ENCODE measurements at places on chromosomes 13 and 19. TPM values are rescaled to one million over a fixed set of nuclear protein-coding genes. Genes with fewer than 3 reads are reported as not detected.

- no peak for DNase-seq
Observed at GRCh38 chr19:38020311-38020710, 113.3 kb downstream of the SIPA1L3 start.

DNA sequence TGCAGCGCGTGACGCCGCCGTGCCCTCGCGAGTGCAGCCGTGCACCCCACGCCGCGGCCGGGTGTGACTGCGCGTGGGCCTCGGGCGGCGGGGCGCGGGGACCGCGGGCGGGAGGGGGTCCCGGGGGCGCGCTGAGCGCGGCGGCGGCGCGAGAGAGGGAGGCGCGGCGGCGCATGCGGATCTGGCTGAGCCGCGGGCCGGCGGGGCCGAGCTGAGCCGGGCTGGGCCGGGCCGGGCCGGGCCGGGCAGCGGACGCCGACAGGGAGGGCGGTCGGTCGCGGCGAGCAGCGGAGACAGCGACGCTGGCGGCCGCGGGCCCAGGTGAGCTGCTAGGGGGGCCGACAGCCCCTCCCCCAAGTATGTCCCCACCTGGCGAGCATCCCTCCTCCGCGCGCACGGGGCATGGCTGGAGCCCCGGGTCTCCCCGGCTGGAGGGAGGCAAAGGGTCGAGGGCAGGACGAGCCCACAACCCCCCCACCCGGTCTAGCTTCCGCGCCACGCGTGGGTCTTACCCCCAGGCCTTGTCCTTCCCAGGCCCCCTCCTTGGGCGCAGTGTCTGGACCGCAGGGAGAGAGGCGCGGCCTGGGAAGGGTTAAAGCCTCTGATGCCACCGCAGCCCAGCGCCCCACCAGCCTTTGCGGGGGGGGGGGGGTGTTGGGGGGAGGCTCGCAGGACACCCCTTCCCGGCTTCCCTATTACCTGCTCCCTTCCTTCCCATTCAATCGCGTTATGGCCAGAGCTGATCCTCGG is at the start of gene SPTBN4:
Gene SPTBN4, plus strand, starts transcription at position 17 of the 750 bp plus-strand sequence. CDS start 5,621 bp downstream, outside the sequence.
- peak; percentile 33 for DNase-seq

- DNase-seq, result no peak
Observed at GRCh38 chr13:107157271-107157670, 589.3 kb upstream of the ARGLU1 start.

DNA sequence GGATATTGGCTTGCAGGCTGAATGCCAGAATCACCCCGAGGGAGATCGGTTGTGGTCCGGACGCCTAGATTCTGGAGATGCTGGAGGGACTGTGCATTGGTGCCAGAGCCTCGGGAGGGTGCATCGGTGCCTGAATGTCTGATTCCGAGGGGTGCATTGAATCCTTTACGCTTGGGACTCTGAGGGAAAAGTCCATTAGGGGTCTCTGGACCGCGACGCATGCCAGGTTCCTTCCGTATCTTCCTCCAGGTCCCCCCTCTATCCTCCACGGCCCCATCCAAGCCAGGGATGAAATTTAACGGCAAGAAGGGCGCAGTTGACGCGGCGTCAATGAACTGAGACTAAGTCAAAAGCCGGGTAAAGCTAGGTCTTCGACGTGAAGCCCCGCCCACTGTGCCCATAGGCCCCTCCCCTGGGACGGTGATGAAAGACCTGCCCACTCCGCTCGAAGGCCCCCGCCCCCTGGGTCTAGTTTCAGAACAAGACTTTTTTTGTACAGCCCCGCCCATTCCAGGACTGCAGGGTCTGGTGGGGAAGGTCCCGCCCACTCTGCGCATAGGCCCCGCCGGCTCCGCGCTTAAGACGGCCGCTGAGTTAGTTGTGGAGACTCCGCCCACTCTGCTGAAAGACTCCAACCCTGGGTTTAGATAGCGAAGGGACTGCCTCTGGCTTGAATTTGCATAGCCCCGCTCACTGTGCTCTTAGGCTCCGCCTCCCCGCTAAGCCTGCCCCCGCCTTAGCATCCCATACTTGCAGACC is 737 bp downstream of the ZNF575 start:
- DNase-seq, result peak; percentile 98

GRCh38 chr19:1523412-1524286 is at the start of gene PLK5:
TSS of gene PLK5 (plus strand) at chr19:1524077. CDS start at chr19:1526997, 2,920 bp downstream.
- DNase-seq, result peak; percentile 56

DNA sequence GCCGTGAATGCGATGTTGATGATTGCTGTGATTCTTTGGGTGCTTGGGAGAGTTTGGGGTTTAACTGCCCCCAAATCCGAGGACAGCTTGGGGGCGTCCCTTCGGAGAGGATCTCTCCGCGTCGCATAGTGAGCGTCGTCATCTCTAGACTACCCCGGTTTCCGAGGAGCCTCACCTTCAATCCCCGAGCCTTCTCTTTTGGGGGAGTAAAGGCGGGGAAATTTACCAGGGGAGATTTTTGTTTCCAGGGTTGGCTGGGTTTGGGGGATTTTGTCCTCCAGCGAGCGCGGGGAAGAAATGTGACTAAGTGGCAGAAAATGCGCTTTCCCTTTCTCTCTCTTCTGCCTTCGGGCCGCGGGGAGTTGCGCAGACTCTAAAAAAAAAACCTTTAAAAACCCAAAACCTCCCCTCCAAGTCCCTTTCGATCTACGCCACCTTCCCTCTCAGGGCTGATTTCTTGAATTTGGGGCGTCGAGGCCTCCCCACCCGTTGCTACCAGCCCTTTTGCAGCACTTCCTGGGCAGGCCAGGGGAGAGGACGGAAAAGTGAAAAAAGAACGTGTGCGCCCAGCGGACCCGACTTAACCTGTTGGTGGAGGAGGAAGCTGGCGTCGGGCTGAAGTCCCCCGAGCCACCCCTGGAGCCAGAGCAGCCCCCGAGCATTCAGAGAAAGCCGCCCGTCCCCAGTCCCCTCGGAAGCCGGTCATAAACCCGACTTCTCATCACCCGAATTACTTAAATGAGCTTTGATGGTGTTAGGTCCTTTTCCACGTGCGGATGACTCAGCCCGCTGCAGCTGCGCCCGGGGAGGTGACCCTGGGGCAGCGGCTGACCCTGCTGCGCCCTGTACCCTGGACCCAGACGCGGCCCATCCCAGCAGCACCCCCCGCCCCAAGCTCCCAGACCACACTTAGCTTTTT is 17.7 kb downstream of the NFIX start:
- peak; percentile 44 for DNase-seq

GRCh38 chr13:98571955-98572662 is 4.8 kb downstream of the STK24 start:
- no peak for DNase-seq

- no peak for DNase-seq
Observed at GRCh38 chr19:48044561-48044960, 682 bp upstream of the CABP5 start.

DNA sequence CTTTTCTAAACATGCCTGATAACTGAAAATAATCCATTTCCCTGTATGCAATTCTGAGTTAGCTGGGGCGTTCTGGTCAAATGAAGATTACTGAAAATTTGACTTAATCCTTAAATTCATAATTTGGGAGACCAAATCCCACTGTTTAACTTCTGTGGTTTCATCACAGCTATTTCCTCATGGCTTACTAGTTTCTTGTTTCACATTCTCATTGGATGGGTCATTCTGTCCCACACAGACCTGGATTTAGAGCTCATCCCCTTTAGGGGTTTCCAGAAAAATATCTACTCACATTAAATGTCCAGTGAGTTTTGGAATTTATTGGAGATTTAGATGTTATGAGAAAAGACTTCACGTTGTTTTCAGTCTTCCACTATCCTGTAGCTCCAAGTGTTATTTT is 709.3 kb upstream of the KLHL1 start:
- no peak for DNase-seq

DNA sequence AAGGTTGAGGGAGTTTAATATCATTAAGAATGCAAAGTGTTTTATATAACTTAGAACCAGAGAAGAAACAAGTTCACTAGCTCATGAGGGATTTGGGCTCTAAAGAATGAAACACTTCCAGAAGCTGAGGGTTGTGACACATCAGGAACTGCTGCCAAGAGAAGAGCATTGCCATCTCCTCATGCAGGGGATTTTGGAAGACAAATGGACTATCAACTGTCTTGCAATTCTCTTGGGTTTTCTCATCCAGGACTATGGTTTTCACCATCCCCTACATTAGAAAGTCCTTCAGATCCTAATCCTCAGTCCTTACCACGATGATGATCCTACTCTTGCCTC is 59.7 kb upstream of the KL start:
- no peak for DNase-seq

DNA sequence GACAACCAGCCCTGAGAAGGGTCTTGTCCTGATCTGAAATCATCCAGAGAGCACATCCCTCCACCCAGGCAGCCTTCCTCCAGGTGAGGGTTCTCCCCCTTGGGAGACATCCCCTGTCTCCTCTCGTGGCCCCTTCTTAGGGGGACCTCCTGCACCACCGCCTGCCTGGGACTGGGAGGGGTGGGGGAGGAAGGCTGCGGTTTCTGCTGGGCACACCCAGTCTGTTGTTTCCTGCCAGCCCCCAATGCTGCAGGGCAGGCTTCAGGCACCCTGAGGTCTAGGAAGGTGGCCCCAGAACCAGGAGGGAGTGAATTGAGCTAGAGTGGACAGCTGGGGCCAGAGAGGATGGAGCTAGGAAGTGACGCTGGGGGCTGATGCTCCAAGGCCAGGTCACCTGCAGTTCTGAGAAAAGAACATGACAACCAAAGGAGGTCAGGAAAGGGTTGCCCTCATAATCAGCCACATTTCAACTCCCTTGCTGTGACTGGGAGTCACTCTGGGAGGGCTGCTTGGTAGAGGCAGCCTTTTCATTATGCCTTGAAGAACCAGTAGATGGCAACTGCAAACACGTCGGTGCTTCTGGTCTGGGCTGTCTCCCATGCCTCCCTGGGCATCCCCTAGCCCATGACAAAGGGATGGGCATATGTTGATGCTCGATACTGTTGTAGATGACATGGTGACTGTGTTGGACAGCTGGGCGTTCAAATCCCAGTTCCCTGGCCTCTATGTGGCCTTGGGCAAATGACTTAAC is 1.4 kb downstream of the ARHGEF18 start:
- DNase-seq, result no peak

DNA sequence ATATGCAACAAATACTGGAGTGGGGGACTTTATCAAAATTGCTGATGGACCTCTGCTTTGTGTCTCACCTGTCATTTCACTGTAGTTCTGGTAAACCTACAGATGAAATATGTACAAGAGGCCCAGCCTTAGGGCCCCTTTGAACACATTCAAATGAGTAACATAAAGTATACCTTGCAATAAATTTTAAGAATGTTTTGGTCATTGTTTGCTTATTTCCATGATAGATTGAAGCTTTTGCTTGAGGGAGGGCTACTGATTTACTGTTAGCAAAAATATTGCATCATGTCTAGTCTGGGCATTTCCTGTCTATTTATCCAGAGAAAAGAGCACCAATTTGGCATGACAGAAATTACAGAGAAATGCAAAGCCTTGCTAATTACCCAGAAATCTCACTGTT is 705.5 kb upstream of the PCDH9 start:
- DNase-seq, result no peak

ZNF534 gene
- total RNA-seq, result 0.23 TPM

DMKN gene
- 284 TPM for total RNA-seq

LRRC25 gene
- 0.18 TPM for total RNA-seq

TMEM150B gene
- total RNA-seq, result not detected

Data from WTC11 (cell line).